CD4-positive, alpha-beta memory T cell (primary cell): ENCODE measurements at places on chromosomes 16 and 17. TPM values are rescaled to one million over a fixed set of nuclear protein-coding genes. Genes with fewer than 3 reads are reported as not detected.

Gene IKZF3
- total RNA-seq, result 118 TPM

Gene ITGAL
- total RNA-seq, result 648 TPM

Gene DLX4
- 1.2 TPM for total RNA-seq

- H3K27me3 ChIP-seq, result no peaks in the 10 kb centered on the region
- no peak overlapping the region for H3K4me3 ChIP-seq
- no peaks in the 10 kb centered on the region for H3K36me3 ChIP-seq
Observed at GRCh38 chr17:79525793-79526677, 84.8 kb downstream of the RBFOX3 start.

DNA sequence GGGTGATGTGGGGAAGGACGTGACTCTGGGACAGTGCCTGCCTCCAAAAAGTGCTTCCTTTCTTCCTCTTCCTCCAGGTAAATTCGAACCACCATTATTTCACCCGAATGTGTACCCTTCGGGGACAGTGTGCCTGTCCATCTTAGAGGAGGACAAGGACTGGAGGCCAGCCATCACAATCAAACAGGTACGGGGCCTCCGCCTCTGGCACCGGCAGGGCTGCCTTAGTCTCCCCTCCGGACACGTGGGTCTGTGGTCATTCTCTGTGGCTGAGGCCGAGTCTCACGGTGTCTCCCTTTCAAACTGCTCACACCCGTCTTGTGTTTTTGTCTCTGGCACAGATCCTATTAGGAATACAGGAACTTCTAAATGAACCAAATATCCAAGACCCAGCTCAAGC, 10.7 kb downstream of the UBE2I start:
- H3K4me1 ChIP-seq, result no peaks in the 10 kb centered on the region
- H3K4me3 ChIP-seq, result no peak overlapping the region
- H3K27ac ChIP-seq, result no peak overlapping the region
- H3K27me3 ChIP-seq, result no peaks in the 10 kb centered on the region
- H3K36me3 ChIP-seq, result peaks cover 71% of the 10 kb centered on the region

DNA sequence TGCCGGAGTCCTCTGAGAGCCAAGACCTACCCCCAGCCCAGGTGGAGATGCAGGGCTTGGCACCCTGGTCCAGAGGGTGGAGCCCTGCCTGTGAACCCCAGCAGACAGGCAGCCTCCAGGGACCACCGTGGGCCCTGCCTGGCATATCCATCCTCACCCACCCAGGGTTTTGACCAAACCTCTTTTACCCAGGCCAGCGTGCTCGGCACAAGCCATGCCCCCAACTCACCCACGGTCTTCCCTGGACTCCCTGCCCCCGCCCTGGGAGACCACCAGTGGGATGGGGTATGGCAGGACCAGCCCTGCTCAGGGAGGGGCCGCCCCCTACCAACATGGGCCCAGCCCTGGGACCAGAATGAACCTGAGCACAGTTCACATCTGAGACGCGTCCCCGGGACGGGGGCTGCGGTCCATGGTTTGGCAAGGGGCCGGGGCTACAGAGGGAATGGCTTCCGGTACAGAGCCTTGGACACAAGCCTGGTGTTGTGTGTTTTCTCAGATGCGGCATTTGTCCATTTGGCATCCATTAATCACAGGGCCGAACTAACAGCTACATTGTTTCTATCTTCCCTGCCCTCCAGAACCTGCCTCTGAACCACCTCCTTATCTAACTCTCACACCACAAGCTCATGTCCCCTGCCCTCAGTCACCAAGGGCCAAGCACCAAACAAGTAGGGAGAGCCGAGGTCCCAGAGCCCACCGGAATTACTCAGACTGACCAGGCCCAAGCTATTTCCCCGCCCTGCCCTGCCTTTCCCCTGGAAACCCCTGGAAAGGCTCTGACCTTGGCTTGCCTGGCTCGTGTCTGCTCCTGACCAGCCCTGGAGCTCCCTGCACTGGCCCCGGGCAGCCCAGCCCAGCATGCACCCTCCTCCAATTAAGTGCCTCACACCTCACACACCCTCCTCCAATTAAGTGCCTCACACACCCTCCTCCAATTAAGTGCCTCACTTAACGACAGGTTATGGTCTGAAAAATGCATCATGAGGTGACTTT, 14.1 kb downstream of the HS3ST6 start:
- H3K27me3 ChIP-seq, result no peaks in the 10 kb centered on the region
- no peak for DNase-seq
- no peak overlapping the region for H3K27ac ChIP-seq
- H3K4me1 ChIP-seq, result no peaks in the 10 kb centered on the region
- no peaks in the 10 kb centered on the region for H3K36me3 ChIP-seq
